ENCODE measurements at places on chromosomes 2 and 18.

DNA sequence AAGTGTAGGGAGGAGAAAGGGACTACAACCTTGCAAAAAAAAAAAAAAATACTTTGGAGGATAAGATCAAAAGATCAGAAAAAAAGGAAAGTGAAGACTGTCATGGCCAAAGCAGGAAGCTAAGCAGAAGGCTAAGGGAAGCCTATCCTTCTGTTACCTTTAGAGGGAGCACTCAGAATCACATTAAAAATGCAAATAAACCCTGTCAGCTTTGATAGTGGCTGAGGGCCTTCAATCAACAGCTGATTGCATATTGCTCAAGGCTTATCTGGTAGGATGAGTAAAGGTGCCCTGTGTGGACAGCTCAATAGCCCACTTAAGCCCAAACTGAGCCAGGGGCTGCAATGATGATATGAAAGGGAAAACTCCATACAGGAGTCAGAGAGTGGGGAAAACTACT is 1021.2 kb downstream of the LRP1B start:
- no peak for DNase-seq

GRCh38 chr2:238694922-238695321 is 153.0 kb upstream of the TWIST2 start:
- no peak for DNase-seq

DNA sequence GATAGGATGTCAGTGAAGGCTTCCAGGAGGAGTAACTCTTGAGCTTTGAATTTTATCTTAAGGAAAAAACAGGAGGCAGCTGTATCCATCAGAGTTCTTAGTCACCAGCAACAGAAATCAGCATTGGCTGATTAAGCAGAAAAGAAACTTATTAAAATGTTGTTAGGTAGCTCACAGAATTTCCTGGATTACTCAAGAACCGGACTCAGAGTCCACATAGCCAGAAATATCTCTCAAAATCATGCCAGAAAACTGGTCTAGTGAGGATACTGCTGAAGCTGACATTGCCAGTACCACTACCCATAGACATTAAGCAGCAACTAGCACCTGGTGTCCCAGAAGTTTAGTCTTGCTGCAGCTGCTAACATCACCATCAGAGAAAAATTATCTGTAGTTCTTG is 10.1 kb upstream of the AFTPH start:
- DNase-seq, result no peak

GRCh38 chr2:226623587-226624368 is 175.8 kb downstream of the IRS1 start:
- no peak for DNase-seq

GRCh38 chr2:42050703-42051542 is 3.1 kb downstream of the PKDCC start:
- DNase-seq, result no peak

- DNase-seq, result no peak
Measured at GRCh38 chr2:236781933-236782816, 212.6 kb downstream of the ACKR3 start.

DNA sequence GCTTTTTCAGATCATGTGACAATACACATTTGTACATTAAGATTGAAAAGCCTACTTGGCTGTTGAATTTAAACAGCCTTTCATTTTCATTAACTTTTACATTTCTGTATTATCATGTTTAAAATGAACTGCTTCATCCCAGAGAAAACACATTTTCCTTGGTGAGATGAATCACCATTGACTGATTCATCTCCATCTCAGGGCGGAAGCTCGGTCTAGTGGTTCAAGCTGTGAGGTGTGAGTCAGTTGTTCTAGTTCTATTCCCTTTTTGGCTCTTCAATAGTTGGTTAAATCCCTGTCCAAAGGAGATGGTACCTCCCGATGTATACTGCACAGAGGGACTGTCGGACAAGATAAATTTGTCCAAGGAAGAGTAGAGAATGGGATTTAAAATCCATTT is 189.7 kb downstream of the ADCYAP1 start:
- DNase-seq, result no peak

DNA sequence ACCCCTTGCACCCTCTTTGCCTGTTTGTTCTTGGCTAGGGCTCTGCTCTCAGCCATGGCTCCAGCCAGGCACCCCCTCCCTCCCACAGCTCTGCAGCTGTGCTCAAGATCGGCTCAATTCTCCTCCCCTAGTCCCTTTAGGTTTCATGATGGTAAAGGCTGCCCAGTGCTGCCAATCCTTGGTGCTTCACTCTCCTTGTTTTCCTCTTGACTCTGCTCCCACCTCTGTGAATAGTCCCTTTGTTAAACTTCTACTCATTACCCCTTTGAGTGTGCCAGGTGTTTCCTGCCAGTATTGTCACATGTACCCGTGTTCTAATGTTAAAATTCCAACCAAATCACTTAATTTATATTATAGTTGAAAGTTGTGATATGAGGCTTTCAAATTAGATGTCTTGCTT is 101.0 kb upstream of the CERS6 start:
- no peak for DNase-seq

- no peak for DNase-seq
Measured at GRCh38 chr2:8162552-8162951, 519.3 kb upstream of the ID2 start.

Measured in stimulated activated CD4-positive, alpha-beta T cell treated with anti-CD3 and anti-CD28 coated beads, Interleukin-12 subunit alpha, Interleukin-12 subunit beta, amount 100 ng/mL, for 24 hours (primary cell).